ENCODE measurements at places on chromosomes 16 and 17. TPM values are rescaled to one million over a fixed set of nuclear protein-coding genes. Genes with fewer than 3 reads are reported as not detected.

Gene BAIAP3
- 2.4 TPM for total RNA-seq

Gene FBXO39
- total RNA-seq = not detected

Gene CCL4L2
- total RNA-seq = 3.7 TPM

DNA sequence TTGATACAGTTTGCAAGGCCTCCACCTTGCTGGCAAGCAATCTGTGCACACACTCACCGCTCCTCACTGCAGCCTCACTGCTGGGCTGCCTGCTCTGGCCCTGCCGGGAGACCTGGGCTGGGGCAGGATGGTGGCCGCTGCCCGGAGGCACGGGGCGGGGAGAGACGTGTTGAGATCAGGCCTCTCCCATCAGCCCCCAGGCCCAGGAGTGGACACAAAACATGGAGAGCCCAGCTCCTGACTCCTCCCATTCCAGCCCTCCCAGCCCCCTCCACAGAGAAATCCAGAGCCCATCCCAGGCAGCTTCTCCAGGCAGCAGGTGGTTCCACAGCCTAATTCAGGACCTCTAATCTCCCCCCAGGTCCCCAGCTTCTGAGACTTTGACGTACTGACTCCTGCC lies 23.1 kb upstream of the RPL38 start:
- no peak for DNase-seq

Gene ITPRIPL2
- 41.9 TPM for total RNA-seq

GRCh38 chr17:79033741-79034501 lies 10.0 kb downstream of the C1QTNF1 start:
- DNase-seq = peak; percentile 94

Gene CASKIN1
- total RNA-seq = 1.0 TPM

DNA sequence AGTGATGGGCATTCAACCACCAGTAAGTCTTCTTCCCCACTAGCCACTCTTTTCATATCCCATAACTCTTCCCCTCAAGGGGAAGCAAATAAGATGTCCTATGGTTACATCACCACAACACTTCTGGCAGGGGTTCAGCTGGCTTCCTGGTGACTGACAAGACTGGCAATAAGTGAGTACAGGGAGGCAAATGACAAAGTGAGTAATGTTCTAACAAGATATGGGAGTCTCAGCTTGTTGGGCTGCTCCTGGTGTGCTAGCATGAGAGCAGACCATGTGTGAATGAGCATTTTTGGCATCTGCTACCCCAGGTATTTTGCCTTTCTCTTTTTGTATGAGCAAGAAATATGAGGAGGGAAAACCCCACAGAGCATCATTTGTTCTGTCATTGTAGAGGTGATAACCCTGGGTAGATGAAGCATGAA lies 9.9 kb downstream of the TMIGD1 start:
- DNase-seq = peak; percentile 19

DNA sequence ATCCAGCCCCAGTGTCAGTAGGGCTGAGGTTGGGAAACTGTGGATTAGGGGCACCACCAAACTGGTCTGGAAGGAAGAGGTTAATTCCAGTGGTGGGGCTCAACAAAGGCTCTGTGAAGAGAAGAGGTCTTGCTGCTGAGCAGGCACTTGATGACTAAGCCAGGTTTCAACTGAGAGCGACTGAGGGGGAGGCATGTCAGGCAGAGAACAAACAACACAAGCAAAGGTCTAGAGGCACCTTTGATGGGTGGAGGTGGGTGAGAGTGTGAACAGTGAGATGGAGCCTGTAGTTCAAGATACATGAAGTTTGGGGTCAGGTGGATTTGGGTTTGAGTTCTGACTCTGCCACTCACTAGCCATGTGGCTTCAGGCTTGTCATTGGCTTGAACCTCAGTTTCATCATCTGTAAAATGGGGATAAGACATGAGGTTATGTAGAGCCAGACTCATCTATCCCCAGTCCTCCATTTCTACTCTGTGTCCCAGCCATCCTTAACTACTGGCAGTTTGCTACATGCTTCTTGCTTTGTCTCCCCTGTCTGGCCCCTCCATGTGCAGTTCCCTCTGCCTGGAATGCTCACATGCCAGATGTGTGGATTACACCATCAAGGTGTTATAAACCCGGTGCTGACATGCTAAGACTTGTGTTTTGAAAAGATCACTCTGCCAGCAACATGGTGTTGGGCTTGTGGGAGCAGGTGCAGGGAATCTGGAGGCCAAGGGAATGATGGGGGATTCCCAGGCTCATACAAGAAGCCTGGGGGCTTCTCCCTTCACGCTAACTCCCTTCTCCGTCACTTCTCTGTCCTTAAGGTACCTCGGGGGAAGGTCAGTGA lies 3.0 kb upstream of the RMI2 start:
- no peak for DNase-seq

Gene KRT34
- 0.51 TPM for total RNA-seq

Gene ENPP7
- not detected for total RNA-seq

Gene FOXJ1
- total RNA-seq = 0.51 TPM

DNA sequence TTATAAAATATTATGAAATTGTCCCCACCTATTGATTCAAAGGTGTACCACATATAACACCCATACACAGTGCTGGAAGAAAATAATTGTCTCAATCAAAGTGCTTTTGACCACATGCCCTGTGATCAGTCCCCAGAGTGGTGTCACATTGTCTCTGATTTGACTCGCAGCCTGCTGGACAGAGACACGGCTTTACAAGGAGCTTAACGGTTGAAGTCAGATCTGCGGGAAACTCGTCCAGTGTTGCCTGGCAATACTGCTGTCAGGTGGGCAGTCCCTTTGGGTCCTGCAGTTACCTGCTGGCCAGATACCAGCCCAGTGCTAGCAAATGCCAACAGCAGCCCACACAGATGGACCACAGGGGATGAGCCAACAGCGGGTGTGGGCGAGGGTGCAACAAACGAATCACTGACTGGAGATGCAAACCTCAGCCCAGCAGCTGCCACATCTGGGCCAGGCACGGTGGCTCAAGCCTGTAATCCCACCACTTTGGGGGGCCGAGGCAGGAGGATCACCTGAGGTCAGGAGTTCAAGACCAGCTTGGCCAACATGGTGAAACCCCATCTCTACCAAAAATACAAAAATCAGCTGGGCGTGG lies 26.2 kb upstream of the SSTR2 start:
- peak; percentile 19 for DNase-seq

Gene TNFRSF17
- total RNA-seq = 0.51 TPM

- DNase-seq = no peak
These were observed 10.4 kb downstream of the NCBP3 start for GRCh38 chr17:3835410-3836229.

DNA sequence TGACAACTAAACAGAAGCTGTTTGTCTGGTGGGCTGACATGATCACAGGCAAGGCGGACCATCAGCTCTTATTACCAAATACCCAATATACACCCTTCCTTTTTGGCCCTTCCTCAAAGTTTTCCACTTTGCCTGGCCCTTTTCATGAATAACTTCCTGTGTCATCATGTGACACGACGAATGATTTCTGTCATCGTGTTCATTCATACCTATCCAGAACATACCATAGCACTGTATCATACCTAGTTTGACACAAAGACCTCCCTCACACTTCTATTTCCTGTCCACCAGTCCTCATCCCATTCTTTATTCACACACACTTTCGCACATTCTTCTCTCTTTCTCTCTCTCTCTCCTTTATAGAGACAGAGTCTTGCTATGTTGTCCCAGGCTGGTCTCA lies 131.8 kb downstream of the STX8 start:
- DNase-seq = no peak

DNA sequence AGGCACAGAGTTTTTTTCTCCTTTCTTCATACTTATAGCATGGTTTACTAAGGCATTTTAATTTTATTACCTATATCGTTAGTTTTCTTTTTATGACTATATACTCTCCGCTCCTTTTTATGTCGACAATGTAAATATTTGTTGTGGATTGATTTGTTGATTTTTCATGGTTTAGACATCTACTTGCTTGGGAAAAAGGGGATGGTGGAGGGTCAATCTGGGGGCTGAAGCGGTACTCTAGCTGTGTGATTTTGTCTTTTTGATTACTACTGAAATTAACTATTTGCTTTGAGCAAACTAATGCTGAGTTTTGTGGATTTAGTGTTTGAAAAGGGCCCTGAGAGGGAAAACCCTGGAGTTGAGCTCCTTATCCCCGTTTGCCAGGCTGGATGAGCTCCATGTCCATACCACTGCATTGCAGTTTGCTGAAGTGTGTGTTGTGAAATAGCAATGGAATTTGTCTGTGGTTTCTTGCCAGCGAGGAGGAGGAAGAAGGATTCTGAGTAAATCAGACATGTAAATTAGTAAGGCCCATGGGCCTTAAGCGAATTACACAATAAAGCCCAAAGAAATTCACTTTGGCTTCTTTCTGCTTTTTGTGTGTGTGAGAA lies 72.0 kb downstream of the FTO start:
- peak; percentile 33 for DNase-seq

DNA sequence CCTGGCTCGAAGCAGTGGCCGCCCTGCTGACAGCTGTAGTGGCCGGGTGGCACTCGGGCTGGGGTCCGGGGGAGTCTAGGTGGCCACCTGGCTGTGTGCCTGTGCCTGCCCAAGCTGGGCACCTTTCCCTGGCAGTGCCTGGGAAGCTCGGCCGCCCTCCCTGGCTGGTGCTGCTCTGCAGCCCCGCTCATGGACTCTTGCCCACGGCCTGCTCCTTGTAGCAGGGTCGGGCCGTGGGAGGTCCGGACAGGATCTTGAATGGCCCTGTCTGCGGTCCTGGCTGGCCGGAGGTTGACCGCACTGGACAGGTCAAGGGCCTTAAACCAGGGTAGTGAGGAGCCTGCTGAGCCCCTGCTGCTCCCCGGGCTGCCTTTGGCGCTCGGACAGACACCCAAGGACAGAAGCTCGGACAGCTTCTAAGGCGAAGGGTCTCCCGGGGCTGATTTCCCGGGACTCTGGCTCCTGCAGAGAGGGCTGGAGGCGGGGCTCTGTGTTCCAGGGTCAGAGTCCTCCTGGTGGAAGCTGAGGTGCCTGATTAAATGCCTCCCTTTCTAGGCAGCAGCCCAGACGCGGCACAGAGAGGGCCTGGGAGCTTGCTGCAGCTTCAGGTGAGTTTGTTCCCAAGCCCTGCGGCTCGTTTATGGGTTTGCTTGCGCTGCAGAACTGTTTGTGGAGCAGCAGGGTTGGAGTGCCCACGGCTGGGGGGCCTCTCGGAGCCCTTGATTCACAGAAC lies 6.0 kb downstream of the CAPN15 start:
- DNase-seq = no peak

GRCh38 chr16:55655897-55656681 lies at the start of gene SLC6A2:
SLC6A2 (plus strand) TSS chr16:55655988; CDS start chr16:55656695, 707 bp downstream.
- peak; percentile 44 for DNase-seq

DNA sequence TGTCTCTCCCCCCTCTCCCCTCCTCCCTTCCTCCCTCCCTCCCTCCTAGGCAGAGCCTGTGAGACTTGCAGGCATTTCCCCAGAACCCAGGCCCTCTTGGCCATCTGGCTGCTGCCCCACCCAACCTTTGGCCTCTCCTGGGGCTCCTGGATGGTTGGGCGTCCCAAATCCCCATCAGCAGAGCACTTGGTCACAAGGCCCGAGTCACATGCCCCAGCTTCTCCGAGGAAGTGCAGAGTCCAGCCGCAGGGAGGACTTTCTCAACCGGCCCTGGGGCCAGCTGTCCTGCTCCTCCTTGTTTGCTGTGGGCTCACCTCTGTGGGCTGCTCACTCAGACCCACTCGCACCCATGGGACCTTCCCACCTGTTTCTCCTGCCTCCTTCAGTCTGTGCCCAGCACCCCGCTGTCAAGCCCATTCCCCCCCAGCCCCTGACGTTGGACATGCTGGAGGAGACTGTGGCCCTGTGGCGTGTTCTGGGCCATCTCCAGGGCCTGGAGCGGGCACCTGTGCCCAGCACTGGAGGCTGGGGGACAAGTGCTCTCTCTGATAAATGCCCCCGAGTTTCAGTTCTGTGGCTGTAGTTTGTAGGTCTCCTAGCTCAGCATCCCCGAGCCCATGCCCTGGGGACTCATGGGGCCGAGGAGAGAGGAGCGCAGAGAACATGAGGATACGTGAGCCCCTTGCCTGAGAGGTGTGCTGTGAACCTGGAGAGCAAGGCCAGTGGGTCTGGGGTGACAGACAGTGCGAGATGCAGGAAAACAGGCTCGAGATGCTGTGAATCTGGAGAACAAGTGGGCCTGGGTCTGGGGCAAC lies 42.3 kb upstream of the ZNF750 start:
- no peak for DNase-seq

DNA sequence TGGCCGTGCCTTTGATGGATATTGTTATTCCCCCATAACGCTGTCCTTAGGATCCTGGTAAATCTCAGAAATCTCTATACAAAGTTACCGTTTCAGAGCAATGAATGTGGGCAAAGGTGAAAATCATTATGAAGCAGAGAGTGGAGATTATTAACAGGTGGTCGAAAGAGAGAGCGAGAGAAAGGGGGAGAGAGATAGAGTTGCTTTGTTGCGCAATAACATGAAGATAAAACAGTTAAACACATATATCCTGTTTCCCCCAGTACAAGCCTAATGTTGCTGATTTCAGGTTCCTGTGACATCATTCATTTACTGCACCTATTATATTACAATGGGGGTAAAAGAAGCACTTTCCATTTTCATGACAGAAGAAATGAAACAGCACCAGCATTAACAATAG lies 535.4 kb upstream of the RBFOX1 start:
- no peak for DNase-seq

DNA sequence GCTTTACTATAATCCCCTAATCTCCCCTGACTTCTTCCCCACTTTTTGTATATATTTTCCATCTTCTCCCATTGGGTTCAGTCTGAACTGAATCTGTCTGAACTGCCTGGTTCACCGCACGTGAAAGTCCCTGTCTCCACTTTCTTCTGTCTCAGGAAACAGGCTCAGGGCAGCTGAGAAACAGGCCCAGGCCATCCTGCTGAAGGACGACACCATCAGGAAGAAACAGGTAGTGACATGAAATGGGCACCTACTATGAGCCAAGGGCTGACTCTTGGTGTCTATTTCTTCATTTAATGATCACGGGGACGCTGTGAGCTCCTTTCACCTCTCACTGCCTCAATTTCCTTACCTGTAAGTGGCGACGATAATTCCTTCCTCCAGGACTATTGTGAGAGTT lies 90.5 kb upstream of the HSBP1 start:
- no peak for DNase-seq

DNA sequence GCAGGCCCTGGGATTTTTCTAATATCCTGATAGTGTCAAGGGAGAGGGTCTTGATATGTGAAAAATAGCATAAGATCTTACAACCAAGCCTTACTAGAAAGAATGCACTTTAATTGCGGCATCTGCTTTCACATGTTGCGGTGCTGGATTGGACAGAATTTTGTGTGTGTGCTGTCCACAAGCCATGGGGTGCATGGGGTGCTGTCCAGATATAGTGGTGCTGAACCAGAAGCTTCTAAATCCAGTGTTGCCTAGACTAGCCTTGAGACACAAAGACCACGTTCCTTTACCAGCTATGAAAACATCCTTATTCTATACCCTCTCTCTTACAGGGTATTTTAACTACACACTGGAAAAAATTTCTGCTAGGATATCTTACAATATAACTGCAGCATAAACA lies 244.0 kb downstream of the TMEM114 start:
- DNase-seq = peak; percentile 67

- DNase-seq = no peak
These were observed 49.0 kb downstream of the RHOT1 start for GRCh38 chr17:32191306-32191705.

DNA sequence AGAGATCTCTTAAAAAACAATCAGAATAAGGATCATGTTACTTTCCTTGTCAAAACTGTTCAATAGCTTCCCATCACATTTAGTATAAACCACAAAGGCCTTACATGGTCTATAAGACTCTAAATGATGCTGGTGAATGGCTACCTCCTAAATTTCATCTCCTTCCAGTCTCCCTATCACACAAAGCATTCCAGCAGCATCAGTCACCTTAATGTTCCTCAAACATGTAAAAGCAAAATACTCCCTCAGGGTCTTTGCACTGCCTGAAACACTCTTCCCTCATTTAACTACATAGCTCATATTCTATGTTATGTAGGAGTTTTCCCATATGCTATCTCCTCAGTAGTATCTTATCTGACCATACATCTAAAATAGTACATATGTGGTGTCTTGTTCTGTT lies 53.5 kb upstream of the INTS2 start:
- DNase-seq = no peak
